NCI-H1436 treated with DMSO at 0.1 percent for 48 hours (cell line): ENCODE measurements at places on chromosomes 1 and 21.

GRCh38 chr21:40792691-40793456 lies 54.1 kb downstream of the DSCAM start:
- DNase-seq, result no peak

GRCh38 chr1:235100194-235100772 lies 28.4 kb downstream of the TOMM20 start:
- DNase-seq, result no peak

GRCh38 chr1:104238991-104239390 lies 489.3 kb downstream of the AMY1C start:
- DNase-seq, result no peak

GRCh38 chr1:184472136-184472535 lies 85.3 kb downstream of the C1orf21 start:
- no peak for DNase-seq

- no peak for DNase-seq
These were observed 5.3 kb downstream of the PSRC1 start for GRCh38 chr1:109277434-109278204.

GRCh38 chr1:22450351-22451021 lies 1.2 kb upstream of the ZBTB40 start:
- DNase-seq, result no peak
